Stromal cell of bone marrow (primary cell): ENCODE measurements at places on chromosomes 1 and 21.

DNA sequence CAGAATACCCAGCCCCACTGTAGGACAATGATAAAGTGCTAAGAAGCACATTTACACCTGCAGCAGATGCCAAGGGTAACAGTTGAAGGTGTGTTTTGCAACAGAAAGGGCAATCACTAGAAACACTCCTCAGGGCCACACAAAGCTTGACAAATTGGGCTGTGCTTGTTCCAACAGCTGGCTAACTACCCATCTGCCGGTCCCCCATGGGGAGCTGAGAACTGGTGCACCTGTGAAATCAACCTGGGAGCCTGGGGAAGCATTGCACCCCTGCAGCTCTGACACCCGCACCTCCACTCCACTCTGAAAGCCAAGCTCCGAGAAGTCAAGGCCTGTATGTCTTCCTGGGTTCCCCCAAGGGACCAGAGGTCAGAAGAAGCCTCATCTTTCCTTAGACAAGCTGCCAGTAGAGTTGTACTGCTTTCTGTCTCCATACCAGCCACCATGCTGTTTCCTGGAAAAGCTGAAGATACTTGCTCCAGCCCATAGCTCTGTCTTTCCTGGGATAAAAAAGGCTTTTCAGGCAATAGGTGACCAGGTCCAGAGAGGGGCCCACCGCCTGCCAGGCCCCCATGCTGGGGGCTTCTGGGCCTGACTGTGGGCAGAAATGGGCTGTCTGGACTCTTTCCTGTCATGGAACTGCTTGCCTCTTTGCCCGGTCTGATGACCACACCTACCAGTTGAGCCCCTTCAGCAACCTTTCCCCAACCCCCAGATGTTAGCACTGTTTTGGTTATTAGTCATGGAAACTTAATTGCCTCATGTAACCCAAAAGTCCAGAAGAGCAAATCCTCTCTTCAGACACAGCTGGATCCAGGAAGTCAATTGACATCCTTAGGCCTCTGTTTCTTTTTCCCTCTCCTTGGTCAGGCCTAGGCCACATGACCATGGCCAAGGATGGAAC lies 93.6 kb downstream of the KIF14 start:
- peak; percentile 50 for DNase-seq

DNA sequence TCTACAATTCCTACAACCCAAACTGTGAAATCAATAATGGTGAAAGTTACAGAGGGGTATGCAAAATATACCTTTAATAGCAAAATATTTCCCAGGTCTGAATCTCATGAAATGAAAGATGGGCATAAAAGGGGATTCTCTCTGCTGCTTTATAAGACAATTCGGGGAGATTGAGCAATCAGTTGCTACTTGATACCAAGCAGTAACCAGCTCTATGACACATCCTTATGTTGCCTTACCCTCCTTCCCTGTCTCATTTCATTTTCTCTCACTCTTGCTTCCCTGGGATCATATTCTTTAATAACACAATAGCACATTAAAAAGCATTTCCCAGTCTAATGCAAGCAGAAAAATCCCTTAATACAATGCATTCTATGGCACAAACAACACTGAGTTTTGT lies 29.0 kb downstream of the ZSWIM5 start:
- no peak for DNase-seq

- DNase-seq, result no peak
These were observed 43.0 kb downstream of the ELAPOR1 start for GRCh38 chr1:109156916-109157385.

DNA sequence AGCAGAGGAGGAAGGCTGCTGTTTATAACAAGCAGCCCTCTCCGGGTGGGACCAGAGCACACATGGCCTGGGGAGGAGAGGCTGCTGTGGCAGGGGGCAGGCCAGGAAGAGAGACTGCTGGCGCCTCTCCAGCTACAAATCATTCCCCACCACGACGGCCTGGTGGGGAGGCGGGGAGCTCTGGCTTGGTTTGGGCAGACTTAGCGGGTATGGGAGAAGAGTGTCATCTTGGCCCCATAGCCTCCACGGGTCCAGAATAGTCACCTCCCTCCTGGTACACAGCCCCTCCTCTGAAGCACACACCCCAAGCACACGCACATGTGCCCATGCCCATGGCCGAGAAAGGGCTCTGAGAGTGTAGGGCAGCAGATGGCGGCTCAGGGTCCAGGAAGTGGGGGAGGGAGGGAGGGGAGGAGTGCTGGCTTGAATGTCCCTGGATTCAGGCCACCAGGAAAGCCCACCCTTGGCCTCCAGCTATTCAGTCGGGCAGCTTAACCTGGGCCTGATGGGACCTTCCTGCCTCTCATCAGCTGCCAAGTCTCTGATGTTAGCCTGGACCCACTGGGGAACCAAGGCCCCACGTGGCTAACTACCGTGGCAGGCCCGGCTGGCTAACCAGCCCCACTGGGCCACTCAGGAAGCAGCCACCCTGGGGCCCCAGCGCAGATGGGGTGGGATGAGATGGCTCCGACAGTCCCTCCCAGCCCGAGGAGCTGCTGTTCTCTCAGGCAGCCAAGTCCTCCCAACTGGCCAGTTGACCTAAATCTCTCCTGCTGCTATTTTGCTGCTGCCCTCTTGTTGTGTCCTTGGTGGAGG lies 10.9 kb downstream of the LRP8 start:
- DNase-seq, result no peak

DNA sequence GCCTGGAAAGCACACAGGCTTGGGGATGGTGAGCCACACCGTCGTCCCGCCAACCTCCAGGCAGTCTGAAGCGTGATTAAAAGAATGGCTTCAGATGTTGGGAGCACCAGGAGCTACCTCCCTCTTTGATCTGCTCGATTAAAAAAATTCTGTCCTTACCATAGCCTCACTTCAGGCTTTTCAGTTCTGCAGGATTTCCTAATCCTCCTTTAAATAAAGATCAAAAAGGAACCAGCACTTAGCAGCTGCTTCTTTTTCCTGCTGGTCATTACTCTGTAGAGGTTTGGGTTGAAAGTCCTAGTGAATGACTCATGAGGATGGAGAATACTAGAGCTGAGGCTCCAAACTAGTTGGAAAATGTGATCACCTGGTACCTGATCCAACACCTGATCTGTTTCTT lies 71.9 kb upstream of the C1orf174 start:
- DNase-seq, result no peak

GRCh38 chr1:205978676-205979075 lies 24.5 kb downstream of the RAB7B start:
- DNase-seq, result no peak

DNA sequence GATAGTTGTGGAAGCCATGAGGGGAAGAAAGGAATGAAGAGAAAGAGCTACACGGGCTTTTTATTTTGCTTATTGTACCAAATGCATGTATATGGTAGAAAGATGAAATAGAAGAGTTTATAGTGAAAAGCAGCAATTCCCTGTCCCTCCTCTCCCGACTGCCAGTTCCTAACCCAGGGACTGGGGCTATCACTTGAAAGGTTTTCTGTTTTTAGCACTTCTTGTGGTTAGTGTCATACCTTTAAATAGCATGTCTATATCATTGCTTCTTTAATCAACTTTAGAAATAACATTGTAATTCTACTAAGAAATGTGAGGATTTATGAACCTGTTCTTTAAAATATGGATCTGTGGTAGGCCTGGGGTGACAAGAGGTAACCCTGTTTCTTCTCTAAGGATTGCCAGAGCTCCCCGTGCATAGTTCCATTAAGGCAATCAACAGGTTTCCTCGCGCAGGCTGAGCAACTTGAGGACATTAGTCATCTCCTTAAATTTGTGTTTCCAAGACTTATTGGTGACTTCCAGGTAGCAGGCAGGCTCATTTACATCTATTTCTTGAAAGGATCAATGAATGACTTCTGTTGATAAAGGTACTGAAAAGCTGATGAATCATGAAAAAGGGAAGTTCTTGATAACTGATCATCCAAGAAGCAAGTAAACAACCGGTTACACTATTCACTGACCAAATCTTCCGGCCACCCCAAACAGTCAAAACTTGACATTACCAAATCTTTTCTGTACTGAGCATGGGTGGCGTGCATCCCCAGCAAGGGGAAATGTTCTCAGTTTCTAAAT lies 37.8 kb upstream of the S1PR1 start:
- no peak for DNase-seq

- DNase-seq, result no peak
These were observed 17.0 kb upstream of the WNT4 start for GRCh38 chr1:22159891-22160290.

DNA sequence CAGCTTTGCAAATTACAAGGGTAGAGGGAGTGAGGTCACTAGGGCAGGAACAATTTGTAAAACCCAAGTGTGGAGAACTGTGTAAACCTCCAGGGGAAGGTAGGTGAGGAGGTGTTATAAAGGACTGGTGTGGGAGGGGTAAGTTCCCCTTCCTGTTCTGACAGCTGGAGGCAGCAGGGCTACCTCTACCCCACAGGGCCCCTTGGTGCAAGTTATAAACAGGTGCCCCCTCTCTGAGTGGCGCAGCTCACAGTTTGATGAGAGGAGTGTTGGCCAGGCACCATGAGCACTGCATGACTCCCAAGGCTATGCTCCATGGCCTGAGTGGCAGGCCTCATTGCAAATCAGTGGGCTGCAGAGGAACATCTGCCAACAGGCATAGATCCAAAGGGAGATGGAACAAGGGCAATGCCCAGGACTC lies 41.0 kb downstream of the MFSD2A start:
- DNase-seq, result no peak

DNA sequence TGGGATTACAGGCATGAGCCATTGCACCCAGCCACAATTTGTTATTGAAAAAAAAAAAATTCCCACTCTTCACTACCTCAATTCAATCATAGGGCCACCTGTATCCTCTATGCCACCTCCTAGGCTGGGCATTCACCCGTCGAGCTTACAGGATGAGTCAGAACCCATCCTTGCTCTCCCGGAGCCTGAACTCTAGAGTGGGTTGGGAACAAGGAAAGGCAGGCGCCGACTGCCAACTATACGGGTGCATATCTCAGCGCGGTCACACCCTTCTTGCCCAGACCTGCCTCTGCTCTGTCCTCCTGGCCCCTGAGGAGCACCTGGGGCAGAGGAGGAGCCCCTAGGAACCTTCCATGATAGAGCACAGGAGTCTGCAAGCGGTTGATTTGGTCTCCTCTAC lies 21.4 kb upstream of the LBR start:
- DNase-seq, result no peak

GRCh38 chr1:160114085-160114484 lies 1.5 kb upstream of the ATP1A2 start:
- no peak for DNase-seq

- DNase-seq, result no peak
These were observed 114.7 kb downstream of the PBX1 start for GRCh38 chr1:164673584-164674214.

DNA sequence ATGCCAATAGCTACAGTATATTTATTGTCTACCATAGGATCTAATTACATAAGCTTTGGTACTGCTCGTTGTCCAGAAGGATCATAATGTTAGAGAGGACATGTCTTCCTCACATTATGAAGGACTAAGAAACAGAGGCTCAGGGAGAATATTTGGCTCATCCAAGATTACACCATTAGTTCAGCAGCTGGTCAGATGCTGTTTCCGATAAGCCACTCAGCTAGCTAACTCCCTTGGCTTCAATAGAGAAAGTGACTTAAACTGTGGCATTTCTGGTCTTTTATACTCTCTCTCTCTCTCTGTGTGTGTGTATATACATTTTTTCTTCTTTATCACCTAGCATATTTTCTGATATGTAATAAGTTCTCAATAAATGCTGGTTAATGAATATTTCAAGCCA lies 70.4 kb downstream of the DDR2 start:
- DNase-seq, result no peak

- DNase-seq, result no peak
These were observed 10.7 kb downstream of the SLC9A1 start for GRCh38 chr1:27144049-27144748.

DNA sequence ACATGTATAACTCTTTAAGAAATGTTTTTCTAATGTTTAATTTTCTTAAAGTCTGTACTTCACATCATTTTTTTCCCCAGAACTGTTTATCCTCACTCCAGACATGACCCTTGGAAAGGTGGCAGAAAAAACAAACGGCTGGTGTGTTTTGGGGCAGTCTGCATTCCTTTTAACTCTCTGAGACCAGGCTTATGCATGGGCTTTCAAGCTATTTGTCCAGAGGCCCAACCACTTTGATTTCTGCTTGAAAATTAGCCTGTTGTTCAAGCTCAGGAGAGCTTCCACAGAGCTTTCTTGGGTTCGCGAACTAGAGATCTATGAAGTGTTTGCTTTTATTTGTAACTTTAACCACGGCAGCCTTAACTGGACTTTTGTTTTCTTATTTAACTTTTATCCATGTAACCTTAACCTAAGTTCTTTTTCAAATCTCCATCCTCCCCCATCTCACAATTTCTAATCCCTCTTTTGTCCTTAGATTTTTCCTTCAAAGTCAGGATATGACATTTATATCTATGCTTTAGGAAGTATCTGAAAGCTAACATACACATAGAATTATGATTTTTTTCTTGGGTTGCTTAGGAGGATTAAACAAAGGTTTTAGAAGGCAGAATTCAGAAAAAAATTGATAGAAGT lies 111.8 kb downstream of the FGGY start:
- no peak for DNase-seq

- DNase-seq, result no peak
These were observed 32.4 kb upstream of the F13B start for GRCh38 chr1:197099444-197099843.

- no peak for DNase-seq
These were observed 71.7 kb upstream of the SIM2 start for GRCh38 chr21:36627242-36627641.

GRCh38 chr1:160046494-160047110 lies 14.8 kb upstream of the PIGM start:
- DNase-seq, result peak; percentile 27

DNA sequence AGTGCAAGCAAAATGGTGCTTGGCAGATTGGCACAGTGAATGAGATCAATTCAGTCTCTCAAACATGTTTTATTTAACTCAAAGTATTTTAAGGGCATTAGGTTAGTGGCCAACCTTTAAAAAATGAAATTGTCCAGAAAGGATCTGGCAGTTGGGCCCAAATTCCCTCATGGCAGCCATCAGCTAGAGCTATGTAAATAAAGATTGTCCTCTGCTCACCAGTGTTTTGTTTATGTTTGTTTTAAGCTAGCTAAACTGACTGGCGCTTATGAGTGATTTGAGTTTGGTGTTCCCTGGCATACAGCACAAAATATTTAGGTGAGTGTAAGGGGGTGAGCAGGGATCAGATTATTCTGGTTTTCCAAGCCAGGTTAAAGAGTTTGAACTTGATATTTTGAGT lies 18.1 kb downstream of the HDAC1 start:
- DNase-seq, result no peak

DNA sequence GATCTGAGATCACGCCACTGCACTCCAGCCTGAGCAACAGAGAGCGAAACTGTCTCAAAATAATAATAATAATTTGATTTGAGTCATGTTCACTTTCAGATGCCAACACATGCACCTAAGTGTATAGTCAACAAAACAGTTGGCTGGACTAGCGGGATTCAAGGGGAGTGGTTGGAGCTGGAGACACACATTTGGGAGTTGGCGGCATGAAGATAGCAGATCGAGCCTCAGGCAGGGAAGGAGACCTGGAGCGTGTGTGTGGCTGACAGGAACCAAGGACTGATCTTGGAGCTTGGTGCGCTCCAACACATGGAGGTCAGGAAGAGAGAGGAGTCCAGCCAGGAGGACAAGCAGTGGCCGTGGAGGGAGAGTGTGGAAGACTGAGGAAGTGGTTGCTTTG lies 14.6 kb upstream of the PGD start:
- no peak for DNase-seq
